ENCODE measurements at places on chromosomes 2 and 18. TPM values are rescaled to one million over a fixed set of nuclear protein-coding genes. Genes with fewer than 3 reads are reported as not detected.
A peak's percentile ranks its signal among the peaks of the same experiment; 100 is the strongest.

The UGT1A3 gene
- total RNA-seq, result 0.28 TPM

The CSRNP3 gene
- 1.2 TPM for total RNA-seq

- ATAC-seq, result peak; percentile 57
Observed at GRCh38 chr18:54775686-54776085, 52.6 kb upstream of the RAB27B start.

The DNER gene
- 0.60 TPM for total RNA-seq

- peak; percentile 32 for ATAC-seq
Observed at GRCh38 chr2:9244985-9245544, 38.5 kb downstream of the ASAP2 start.

The TNFAIP6 gene
- 0.20 TPM for total RNA-seq

GRCh38 chr18:35413163-35413511 is 36.0 kb upstream of the ZNF396 start:
- no peak for ATAC-seq

The CHAC2 gene
- 4.8 TPM for total RNA-seq

GRCh38 chr2:101037161-101037755 is 35.2 kb downstream of the RPL31 start:
- ATAC-seq, result no peak

GRCh38 chr2:168897449-168897848 is 3.6 kb upstream of the G6PC2 start:
- ATAC-seq, result no peak

The STPG4 gene
- 0.16 TPM for total RNA-seq

DNA sequence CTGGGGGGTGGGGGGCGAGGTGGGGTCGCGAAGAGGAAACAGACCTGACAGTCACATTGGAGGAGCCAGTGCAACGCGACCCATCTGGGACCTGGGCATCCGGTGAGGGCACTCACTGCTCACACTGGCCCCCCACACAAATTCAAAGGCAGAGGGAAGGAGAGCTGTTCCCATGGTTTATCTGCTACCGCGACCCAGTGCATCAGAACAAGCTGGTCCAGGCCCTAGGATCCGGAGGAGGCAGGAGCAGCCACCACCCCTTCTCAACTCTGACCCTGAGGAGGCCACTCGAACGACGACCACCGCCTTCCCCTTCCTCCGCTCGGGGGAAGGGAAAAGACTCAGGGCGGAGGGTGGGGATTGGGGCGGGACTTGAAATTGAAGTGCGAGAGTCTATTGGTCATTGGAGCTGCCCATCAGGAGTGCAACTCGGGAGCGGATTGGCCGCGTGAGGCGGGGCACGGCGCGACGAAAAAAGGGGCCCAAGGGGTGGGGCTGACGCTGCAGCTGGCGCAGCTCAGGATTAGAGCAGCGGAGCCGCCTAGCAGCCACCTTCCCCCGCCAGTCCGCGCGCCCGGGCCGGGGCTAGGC is at the start of gene CDK5R2:
TSS of gene CDK5R2 (plus strand) at position 526 of the 591 bp plus-strand sequence. CDS start 155 bp downstream, outside the sequence.
- peak; percentile 68 for ATAC-seq

- no peak for ATAC-seq
Observed at GRCh38 chr2:215635071-215635787, 199.4 kb upstream of the FN1 start.

DNA sequence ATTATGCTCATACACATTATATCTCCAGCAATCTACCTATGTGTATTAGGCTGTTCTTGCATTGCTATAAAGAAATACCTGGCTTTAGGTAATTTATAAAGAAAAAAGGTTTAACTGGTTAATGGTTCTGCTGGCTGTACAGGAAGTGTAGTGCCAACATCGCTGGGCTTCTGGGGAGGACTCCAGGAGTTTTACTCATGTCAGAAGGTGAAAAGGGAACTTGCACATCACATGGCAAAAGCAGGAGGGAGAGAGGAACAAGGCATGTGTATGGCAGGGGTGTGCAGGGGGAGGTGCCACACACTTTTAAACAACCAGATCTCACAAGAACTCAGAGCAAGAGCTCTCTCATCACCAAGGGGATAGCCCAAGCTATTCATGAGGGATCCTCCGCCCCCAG is 715.4 kb upstream of the ZEB2 start:
- no peak for ATAC-seq

DNA sequence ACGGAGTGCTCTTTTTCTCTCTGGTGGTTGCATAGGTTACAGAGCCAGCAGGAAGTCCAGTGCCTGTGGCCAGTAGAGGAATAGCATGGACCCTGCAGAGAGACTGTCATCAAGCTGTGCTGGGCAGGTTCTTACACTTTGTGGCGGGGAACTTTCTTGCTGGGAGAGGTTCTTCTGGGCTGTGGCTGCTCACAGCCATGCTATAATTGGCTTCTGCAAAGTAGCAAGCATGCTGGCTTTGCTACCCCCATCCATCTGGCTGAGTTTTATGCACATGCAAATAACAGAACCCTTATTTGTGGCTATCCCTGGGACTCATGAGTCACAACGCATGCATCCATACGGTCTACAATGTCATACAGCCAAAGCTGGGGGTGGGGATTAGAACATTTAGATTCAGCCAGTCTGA is 68.9 kb downstream of the PLCL1 start:
- ATAC-seq, result no peak

DNA sequence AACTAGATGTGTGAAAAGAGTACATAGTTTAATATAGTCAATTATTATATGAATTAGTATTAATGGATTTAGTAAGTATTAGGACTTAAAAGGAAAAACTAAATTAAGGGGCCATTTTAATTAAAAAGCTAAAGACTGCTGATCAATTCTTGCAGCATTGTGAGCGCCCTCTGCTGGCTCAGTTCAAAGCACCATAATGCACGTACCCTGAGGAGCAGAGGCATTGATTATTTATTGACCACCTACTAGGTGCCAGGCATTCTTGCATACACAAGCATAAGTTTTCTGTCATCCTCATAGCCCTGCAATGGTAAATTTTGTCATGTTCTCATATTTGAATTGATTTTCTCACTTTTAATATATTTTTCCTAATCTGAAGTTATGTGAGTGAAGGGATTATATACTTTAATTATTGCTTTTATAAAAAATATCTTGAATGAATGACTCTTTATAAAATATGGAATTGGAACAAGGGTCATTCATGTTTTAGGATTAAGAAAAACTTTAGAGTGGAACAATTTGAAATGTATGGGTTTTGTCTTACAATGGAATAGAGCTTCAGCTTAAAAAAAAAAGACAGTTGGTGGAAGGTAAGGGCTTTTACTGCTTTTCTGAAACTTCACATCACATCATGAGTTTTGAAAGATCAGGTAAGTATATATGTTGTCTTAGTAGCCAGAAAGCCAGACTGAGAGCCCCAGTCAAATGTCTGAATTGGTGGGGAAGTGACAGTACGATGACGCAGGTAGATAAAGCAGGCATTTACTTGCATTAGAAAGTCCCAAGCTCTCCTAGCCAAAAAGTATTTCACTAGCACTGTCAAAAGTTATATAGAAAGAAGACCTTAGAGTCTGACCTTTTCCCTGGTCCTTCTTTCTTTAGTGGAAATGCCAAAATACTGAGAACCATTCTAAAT is 9.7 kb downstream of the ITGA4 start:
- peak; percentile 38 for ATAC-seq

The NT5C1B gene
- total RNA-seq, result not detected

GRCh38 chr18:39748727-39749126 is 2183.1 kb upstream of the CELF4 start:
- ATAC-seq, result no peak

DNA sequence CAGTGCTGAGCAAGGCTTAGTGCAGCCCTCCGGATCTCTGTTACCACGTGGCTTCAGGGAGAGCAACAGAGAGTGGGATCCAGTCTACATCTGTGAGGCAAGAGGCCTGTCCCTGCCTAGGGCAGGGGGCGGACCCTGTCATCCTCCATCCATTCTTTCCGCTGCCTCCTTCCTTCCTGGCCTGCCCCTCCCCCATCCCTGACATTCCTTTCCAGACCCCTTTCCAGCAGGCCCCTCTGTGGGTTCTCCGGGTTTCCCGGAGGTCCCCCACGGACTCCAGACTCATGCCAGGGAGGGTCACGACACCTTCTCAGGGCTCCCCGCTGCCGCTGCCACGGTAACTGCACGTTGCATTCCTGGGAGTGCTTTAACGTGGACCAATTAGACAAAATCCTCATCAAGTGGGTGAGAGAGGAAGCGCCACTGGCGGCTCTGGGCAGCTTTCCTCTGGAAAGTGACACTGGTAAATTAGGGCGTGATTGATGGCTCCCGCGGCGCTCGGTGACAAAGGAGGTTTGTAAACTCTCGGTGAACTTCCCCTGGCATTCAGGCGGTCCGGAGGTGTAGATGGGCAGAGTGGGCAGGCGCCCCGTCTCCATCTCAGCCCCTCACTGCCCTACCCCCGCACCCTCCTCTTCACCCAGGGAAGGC is 11.4 kb downstream of the ATOH8 start:
- ATAC-seq, result no peak

DNA sequence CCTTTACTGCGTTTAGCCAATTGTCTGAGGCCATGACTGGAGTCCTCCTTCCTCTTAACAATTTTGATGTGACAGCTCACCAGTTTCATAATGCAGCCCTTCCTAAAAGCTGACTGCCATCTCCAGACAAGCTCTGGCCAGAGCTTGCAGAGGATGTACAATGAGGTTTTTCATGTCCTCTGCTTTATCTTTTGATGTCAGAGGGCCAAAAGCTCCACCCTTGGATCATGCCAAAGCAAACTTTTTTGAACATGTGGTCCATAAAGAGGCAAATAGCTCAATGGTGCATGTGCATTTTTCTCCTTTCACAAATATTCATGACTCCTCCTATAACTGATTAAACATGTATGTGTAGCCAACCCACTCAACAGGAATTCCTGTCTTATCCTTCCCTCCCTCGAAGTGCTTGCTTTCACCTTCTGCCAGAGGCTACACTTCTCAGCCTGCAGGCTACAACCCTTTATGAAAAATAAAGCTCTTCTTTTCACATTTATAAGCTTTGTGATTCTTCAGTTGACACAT is 266.2 kb downstream of the FBXO15 start:
- ATAC-seq, result no peak

DNA sequence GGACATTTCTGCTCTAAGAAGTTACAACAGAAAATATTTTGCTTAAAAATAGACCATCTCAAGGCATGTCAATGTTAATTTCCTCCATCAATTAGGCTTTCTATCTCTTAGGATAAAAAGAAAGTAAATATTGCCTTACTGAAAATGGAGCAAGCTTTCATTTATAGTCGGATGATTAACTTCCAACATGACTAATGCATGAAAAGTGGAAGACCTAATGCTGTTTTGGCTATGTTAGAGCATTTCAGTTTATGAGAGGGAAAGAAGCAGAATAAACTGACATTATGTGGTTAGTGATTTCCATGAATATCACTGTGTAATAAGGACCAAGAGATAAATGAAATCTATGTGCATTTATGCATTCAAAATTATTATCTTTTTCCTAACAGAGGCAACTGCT is 475.2 kb upstream of the UBE2E3 start:
- ATAC-seq, result no peak

The KCNIP3 gene
- 0.96 TPM for total RNA-seq

DNA sequence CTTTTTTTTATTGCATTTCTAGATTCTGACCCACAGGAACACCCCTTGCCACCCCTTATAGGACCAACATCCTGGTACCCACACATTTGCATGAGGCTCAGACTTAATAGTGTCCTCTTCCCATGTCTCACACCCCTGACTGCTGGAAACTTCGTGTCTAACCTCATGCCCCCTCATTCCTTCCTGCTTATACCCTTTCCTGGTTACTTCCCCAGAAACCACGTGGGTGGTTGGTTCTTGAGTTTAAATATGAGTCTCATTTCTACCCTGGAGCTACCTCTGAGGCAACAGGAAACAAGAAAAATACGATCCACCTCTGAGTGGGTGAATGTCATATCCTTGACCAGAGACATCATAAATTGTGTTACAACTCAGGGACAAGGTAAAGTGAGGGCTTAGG is 1.6 kb downstream of the TNP1 start:
- no peak for ATAC-seq

DNA sequence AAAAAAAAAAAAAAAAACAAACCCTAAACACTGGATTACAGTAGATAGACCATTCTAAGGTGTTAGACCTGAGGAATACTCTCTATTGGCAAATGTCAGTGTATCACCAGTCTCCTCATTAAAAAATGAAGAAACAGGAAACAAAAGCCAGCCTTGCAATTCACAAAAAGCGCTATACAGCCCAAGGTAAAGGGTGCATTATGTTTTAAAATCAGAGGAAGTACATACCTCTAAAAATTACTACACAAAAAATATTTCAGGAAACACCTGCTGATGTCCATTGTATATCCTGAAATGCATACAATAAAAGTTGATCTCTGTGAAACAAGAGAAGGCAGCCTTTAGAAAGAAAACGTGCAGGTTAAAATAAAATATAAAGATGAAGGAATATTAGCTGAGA is 54.9 kb upstream of the TSPYL6 start:
- ATAC-seq, result no peak

The C2orf81 gene
- total RNA-seq, result 0.56 TPM

DNA sequence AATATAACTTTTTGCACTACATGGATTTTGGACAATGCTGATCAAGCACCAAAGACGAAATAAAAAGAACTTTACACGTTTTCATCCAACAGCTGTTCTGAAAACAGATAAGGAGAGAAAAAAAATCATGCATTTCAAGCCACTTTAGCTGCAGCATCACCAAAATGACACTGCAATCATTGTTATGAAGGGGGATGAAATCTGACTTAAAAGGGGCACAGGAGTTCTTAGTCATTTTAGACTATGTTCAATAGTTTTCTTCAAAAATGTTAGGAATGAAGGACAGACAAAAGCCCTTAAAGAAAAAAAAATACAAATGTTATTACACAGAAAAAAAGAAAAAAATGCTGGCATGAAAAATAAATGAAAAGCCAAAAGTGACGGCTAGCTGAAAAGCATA is 71.2 kb downstream of the CUL3 start:
- no peak for ATAC-seq

- no peak for ATAC-seq
Observed at GRCh38 chr18:77857678-77858655, 608.3 kb downstream of the GALR1 start.

The DNAJC5G gene
- total RNA-seq, result not detected

The WDR33 gene
- 38.3 TPM for total RNA-seq

The HEATR5B gene
- total RNA-seq, result 14.8 TPM

- no peak for ATAC-seq
Observed at GRCh38 chr2:113053666-113054065, 999 bp upstream of the IL36B start.

GRCh38 chr2:45891719-45892424 is 240.4 kb downstream of the PRKCE start:
- ATAC-seq, result peak; percentile 45

GRCh38 chr2:3010001-3010400 is 367.6 kb downstream of the EIPR1 start:
- no peak for ATAC-seq

The CERKL gene
- not detected for total RNA-seq

- ATAC-seq, result no peak
Observed at GRCh38 chr2:215697003-215697402, 261.1 kb upstream of the FN1 start.

DNA sequence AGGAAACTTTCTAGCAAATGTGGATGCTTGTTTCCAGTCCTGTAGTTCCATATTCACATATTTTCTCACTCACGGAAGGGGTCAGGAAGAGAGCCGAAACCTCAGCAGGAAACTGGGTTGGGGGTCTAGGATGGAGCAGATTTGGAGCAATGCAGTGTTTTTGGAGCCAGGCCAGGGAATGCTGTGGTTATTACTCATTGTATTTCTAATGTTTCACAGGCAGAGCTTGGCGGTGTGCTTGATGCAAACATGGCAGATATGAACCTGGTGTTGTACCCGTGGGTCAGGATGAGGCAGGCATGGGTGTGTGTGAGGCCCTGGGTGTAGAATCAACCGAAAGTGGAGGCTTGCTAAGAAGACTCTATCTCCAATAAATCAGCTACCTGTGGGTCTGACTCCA is 34.6 kb upstream of the ACKR3 start:
- ATAC-seq, result no peak

GRCh38 chr2:117856415-117857210 is 42.1 kb downstream of the DDX18 start:
- no peak for ATAC-seq
